Kidney epithelial cell (primary cell): ENCODE measurements at places on chromosomes 16 and 17.

GRCh38 chr16:17798716-17799115 lies 328.0 kb upstream of the XYLT1 start:
- no peak for DNase-seq

DNA sequence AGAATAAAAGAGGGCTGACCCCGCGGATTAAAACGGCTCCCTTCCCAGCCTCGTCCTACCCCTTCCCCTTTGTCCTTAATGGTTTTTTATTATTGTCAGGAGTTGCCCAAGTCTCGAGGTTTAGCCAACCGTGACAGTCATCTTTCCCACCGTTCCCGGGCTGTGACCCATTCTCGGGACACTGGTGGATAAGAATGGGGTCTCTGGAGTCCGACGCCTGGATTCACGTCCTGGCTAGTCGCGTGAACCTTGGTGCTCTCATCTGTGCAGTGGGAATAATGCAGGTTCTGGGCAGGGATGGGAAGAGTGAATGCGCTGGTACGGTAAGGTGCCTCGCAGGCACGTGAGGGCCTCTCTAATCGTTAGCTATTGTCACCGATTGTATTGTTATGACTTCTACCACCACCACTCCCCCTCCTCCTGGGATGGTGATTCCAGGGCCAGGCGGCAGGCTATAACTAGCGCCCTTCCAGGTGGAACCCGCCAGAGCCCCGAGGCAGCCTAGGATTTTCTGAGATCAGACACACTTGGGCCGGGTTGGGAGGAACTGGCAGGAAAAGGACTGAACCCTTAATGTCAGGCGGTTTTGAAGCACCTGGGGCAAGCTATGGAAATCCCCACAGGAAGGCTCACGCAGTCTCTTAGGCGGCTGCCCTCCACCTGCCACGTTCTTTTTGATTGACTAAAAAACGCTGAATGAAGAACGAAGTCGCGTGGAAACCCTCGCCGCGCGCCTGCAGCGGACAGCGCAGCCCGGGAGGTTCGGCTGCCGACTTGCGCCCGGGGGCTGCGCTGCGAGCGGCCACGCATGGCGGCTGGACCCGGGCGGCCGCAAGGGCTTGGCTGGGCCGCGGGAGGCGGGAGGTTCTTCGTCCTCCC lies 2.7 kb downstream of the HS3ST3B1 start:
- DNase-seq, result no peak

GRCh38 chr17:51640108-51640622 lies 379.8 kb downstream of the UTP18 start:
- DNase-seq, result no peak

DNA sequence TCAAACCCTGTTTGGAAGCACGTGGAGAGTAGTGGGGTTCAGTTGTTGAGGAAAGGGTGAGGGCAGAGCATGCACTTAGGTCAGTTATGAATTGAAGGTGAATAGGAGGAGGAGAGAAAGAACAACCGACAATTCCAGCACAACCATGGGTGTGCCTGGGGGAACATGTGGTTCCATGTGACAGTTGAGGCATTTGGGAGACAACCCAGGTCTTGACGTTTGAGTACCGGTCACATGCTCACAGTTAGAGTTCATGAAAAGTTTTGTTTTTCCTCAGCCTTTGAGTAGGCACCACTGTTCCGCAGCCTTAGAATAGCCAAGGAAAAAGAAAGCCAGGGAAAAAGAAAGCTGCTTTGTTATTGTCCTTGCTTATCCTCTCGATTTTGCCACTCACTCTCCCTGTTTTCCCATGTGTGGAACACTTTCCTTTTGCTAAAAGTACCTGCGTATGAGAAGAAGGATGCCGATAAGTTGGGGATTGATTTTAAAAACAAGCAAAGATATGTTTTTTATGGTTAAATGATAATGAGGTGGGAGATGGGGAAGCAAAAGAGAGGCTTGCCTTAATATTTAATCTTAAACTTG lies 25.6 kb upstream of the ABCC11 start:
- DNase-seq, result no peak

- no peak for DNase-seq
These were observed 196.0 kb downstream of the CBLN1 start for GRCh38 chr16:49085686-49086085.

- DNase-seq, result no peak
These were observed 617.3 kb upstream of the GOT2 start for GRCh38 chr16:59351305-59351903.

- no peak for DNase-seq
These were observed 1.2 kb downstream of the THAP11 start for GRCh38 chr16:67843343-67843765.

- DNase-seq, result no peak
These were observed 28.0 kb downstream of the CRISPLD2 start for GRCh38 chr16:84847564-84848355.

DNA sequence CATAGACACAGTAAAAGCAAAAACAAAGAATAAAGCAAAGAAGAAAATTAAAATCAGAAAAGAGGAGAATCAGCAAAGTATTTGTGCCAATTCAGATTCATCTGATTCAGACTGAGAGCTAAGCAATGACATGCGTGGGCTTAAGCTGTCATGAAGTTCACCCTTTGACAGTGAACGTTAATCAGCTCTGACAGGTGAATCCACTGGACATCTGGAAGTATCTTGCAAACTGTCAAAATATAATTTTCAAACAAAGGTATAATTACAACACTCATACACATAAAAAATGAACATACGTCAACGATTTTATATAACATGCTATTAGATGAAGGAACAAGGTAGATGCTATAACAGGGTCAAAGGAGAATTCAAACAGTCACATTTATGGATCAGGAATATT lies 596.3 kb upstream of the SALL1 start:
- DNase-seq, result no peak
